ENCODE measurements at places on chromosomes 12 and 14. TPM values are rescaled to one million over a fixed set of nuclear protein-coding genes. Genes with fewer than 3 reads are reported as not detected.

Gene ITGB7
- 0.89 TPM for total RNA-seq

Gene OR6C2
- total RNA-seq, result not detected

Gene PLD4
- under 0.01 TPM for total RNA-seq

Gene ALX1
- not detected for total RNA-seq

Gene WDHD1
- total RNA-seq, result 2.4 TPM

Gene BATF
- not detected for total RNA-seq

Gene ZFYVE1
- total RNA-seq, result 19.4 TPM

Measured in mesangial cell (primary cell).